ENCODE measurements at places on chromosomes 6 and 20.

- DNase-seq, result peak; percentile 47
Observed at GRCh38 chr6:40822619-40823018, 216.4 kb downstream of the UNC5CL start.

DNA sequence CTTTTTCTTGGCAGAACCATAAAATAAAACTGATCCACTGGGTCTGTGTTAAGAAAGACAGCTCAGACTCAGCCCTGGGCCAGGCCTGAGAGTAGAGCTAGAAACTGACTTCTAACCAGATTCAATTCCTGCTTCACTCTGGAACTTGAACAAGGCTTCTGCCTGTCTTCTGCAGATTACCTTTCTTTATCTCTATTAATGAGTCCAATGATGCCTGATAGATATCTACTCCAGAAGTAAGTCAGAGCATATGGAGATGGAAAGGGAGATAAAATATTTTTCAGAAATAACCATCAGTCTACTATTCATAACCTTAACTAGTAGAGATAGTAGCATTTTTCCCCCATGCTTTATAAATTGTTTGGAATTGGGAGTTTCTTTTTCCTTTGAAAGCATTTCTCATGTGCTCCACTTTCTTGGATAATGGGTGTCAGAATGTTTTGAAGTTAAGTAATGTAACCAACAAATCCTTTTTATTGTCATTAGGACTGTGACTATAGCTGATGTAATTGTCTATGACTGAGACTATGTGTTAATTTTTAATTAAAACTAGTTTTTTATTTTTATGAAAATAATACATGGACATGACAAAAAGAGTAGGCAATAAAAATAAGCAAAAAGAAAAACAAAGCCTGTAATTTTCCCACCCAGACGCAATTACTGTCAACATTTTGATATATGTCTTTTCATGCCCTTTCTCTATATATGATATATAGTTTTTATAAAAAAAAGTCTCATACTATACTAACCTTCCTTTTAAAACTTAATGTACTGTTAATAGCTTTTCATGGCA, 7.2 kb downstream of the SOBP start:
- DNase-seq, result no peak

GRCh38 chr20:11833825-11834224, 83.9 kb upstream of the BTBD3 start:
- DNase-seq, result no peak

- DNase-seq, result no peak
Observed at GRCh38 chr6:166714187-166714510, 87.1 kb upstream of the RPS6KA2 start.

DNA sequence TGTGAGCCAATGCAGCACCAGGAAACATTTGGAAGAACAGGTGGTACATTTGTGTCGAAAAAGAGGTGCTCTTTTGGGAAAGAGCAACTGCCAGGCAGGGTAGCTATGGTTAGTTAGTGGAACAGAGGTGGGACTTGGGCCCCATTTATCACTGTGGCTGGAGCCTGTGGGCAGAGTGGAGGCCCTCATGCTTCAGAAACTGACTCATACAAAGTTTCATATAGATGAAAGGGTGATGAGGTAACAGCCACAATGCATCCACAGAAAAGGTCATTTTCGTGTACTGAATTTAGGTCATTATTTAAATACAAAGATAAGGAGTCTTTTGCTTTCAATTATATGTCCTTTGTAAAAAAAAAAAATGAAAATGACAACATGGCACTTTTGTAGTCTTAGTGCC, 76.4 kb upstream of the HS3ST5 start:
- DNase-seq, result no peak

- no peak for DNase-seq
Observed at GRCh38 chr6:96934087-96934486, 9.6 kb downstream of the KLHL32 start.

GRCh38 chr6:79246891-79247290, 12.4 kb upstream of the HMGN3 start:
- DNase-seq, result no peak

DNA sequence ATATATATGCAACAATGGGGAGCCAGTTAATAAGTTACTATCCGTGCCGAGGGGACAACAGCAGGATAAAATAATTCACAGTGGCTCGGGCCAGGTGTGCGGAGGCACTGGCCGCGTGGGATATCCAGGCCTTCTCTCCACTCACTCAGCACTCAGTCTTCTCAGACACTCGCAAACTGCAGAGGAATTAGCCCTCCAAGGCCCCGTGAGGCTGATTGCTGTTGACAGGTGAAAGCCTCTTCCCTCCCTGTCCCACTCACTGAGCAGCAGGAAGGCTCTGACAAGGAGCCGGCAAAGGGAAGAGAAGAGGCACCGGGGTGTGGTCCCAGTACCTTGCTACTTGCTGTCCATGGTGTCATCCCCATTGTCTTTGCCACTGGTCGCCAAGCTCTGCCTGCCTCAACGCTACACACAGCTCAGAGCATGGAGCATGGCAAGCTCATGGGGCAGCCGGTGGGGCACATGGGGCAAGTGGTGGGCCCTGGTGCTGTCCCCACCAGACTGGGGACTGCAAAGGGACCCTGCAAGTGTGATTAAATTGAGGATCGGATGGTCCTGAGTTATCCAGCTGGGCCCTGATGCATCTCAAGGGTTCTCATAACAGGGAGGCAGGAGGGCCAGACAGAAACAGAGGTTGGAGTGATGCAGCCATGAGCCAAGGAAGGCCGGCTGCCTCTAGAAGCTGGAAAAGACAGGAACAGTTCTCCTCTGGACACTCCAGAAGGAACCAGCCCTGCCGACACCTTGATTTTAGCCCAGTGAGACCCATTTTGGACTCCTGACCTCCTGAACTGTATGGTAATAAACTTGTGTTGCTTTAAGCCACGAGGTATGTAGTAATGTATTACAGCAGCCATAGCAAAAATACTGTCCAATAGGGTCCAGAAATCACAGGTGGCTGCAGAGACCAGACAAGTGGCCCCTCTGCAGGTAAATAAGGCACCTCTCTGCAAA, 119.7 kb downstream of the PSMB1 start:
- DNase-seq, result no peak
